AG08395 (cell line): ENCODE measurements at places on chromosomes 3 and 15.

DNA sequence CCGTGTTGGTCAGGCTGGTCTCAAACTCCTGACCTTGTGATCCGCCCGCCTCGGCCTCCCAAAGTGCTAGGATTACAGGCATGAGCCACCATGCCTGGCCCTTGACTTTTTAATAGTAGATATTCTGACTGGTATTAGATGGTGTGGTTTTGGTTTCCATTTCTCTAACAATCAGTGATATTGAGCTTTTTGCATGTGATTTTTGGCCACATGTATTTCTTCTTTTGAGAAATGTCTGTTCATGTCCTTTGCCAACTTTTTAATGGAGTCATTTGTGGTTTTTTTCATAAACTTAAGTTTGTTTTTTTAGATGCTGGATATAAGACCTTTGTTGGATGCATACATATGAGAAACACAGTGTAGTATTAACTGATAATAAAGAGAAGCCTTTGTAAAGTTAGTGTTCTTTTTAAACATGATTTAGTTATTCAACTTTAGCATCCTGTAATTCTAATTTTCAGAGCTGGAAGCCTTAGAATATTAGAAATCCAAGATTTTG lies 280.8 kb downstream of the RBMS3 start:
- DNase-seq = no peak

DNA sequence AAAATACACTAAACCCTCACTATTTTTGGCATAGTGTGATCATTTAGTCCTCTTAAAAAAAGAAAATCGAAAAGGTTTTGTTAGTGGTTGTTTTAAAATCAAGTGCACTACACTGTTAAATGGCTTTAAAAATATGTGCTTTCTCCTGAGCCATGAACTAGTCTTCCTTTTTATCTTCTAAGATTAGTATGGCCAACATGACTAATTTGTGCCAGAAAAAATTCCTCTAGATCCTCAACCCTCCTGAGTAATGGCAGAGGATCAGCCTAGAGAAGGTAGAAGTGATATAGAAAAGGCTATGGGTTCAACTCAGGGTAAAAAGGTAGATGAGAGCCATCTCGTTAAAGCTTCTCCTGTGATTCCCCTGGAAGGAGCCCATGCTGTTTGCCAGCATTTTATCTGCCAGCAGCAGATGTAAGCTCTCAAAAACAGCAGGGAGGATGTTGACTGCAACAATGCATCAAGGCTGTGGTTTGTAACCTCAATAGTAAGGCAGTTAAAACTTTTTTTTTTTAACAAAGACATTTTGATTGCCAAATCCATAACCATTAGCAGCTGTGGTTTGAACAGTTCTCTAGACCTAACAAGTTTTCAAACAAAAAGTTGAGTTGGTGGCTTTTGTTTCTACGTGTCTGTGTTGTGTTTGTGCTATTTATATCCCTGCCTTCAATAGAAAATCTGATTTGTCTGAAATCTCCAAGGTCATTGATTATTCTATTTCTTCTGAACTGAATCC lies 30.2 kb upstream of the ZNF609 start:
- DNase-seq = peak; percentile 84

- no peak for DNase-seq
Observed at GRCh38 chr3:140019946-140020345, 85.0 kb downstream of the CLSTN2 start.

DNA sequence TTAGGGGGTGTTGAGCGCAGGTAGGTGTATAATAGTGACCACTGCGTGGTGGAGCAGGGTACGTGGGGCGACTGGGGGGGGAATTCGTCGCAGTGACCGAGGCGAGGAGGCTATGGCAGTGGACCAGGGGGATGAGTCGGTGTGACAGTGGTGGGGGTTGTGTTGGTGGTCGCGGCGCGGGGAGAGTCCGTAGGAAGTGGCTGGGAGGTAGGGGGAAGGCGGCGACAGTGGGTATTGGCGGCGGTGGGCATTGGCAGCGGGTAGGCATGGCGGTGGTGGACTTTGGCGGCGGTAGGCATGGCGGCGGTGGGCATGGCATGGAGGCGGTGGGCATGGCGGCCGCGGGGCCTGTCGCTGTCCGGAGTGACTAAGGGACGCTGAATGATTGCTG lies 739 bp downstream of the SNRPN start:
- no peak for DNase-seq

DNA sequence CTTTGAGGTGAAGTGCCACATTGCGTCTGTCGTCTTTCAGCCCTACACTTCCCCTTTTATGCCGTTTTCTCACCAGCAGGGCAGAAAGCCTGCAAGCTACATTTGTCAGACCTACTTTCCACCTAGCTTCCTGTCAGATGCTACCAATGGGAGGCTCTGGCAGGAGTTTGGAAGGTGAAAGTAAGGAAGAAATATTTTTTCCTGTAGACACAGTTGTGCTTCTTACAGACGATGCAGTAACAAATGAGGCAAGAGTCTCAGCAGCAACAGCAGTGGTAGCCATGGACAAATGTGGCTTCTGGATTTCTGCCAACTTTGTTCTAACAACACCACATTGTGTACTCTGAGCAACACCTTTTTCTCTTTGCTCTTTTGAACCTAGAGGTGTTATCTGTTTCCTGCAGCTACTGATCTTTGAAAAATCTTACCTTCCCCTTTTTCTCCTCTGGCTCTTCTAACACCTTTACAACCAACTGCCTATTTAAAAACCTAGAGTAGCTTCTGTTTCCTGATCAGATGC lies 70.6 kb upstream of the STT3B start:
- no peak for DNase-seq

GRCh38 chr3:126636436-126636835 lies 18.5 kb downstream of the TXNRD3 start:
- no peak for DNase-seq

DNA sequence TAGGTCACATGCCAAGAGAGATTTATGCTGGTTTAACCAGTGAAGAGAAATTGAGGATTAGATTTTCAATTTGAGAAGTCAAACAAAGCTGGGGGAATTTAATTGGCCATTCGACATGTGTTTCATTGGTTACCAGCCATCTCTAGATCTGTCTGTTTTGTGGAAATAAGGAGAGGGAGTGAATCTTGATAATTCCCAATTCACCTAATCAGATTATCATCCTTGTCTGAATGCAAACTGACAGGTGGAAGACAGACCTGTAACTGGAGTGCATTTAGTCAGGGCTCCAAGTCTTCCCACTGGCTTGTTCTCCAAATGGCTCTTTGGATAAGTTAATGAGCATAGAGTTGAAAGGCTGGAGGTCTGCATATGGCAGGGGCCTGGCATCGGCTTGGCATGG lies 1049.3 kb downstream of the NTRK3 start:
- no peak for DNase-seq

DNA sequence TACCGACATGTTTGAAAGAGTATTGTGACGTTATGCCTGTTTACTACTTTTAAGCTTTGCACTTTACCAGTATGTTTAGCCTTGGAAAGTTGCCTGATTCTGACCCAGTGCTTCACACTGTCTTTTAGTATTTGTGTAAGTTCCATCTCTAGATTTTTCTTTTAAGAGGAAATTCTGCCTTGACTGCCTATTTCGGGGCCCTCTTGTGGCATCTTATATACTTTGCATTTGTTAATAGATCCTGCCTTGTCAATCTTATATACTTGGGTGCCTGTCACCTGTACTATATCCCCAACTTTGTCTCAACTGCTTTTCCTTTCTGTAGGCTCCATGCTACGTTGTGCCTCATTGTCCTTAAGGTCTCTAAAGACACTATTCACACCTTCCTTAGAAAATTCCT lies 244.6 kb downstream of the STXBP5L start:
- DNase-seq = no peak

- DNase-seq = peak; percentile 25
Observed at GRCh38 chr3:127135241-127136023, 57.5 kb upstream of the PRR23E start.

DNA sequence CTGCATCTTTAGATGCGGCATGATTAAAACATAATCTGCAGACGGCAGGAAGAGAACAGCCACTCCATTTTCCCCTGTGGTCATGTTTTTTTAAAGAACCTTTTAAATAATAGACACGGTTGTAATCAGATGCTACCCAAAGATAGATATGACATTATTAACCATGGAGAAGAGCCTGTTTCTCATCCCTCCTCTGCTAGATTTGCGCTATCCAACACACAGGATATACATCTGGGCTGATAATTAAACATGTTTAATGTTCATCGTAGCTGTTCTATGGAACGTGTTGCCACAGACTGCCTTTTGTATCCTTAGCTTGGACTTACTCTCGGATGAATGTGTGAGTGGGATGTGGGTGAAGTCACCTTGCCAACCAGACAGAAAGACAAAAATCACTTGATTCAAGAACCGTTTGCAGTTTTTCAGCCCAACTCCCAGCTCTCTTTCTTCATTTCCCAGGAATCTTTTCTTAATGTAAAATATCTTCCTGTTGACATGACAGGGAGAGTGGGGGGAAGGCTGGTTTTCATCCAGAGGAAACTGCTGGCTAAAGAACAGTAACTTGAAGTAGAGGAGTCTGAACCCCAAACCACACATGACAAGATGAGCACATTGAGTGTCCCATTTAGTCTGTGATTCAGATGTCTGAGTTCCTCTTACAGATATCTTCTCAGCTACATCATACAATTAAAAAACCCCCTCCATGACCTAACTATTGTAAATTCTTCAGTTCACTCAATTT lies 118.6 kb upstream of the PRICKLE2 start:
- DNase-seq = peak; percentile 24

DNA sequence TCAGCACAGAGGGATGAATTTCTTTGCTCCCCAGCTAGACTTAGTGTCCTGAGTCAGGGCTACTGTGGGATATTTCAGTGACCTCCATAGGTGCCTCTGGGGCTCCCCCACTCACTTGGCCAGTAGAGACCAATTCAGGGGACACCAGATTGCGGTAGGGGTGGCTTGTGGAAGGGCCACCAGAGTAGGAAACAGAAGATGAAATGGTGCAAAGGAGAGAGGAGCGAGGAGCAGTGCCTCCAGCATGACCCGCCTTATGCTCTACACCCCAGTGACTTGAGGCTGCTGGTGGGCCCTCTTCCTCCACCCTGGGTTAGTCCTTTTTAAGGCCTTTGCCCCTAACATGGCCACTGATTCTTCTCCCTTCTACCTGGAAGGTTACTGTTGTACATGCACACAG lies 2.5 kb downstream of the AEN start:
- no peak for DNase-seq

GRCh38 chr3:107578523-107578922 lies 55.8 kb downstream of the BBX start:
- DNase-seq = no peak

DNA sequence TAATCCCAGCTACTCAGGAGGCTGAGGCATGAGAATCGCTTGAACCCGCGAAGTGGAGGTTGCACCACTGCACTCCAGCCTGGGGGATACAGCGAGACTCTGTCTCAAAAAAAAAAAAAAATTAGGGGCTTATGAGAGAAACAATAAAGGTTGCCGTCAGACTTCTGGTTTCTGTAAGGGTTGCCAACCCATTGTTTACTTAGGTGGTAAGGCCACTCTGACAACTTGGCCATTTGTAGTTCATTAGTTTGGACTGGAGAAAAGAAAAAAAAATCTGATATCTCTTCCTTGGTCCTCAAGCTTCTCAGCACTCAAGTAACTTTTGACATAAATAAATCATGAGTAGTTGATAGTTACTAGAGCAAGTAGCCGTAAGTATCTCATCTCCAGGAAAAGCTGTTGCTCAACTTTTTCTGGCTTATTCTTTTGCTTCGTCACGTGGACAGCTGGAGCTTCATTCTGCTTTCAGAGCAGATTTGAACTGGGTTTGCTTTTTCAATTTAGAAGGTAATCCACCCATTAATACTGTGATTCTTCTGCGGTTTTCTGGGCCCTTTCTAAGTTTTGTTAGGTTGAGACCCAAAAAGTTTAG lies 9.4 kb downstream of the SNX1 start:
- peak; percentile 61 for DNase-seq

DNA sequence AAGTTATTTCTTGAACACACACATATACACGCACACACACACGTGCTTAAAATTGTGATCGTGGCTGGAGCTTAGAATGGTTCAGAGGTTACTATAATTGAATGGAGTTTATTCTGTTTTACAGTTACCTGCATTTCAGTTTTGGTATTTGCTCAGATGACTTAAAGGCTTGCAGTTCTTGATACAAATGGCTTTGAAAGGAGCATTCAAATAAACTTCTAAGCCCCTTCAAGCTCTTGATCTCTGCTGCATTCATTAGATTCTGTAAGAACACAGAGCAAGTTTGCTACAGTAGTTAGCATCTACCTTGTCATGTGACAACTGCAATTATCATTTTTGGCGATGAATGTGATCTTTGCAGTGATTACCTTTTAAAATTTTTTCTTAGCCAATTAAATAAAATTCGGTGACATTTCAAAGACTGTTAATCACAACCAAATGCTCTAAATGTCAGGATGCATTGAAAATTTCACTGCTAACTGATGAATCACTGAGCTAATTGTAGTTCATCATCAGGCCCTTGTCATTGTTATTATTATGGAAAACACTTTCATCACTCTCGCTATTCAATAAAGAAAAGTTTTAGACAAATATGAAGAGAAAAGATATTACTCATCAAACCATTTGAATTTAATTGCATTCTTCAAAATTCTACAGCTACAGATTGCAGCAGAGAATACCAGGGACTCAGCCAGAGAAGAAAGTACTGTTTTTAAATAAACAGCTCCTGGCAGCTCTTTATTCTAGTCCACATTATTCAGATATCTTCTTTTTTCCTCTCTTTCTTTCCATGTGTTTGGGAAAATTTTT lies 296.1 kb downstream of the LRTM1 start:
- DNase-seq = no peak

DNA sequence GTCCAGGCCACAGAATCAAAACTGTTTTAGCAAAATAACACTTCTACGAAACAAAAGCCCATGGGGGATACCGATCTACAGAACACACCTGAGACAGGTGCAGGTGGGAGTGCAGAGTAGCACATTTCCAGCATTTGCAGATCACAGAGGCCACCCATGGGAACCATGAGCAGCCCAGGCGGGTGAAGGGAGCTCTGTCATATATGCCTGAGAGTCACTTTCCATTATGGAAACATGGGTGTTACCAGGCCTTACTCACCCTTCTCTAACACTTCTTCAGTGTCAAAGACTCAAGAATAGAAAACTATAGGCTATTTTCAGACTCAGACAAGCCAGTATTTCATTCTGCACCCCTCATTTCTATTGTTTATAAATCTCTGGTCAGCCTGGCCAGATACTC lies 3.5 kb downstream of the PLA1A start:
- DNase-seq = no peak

GRCh38 chr3:8220291-8220690 lies 281.3 kb upstream of the LMCD1 start:
- DNase-seq = no peak

DNA sequence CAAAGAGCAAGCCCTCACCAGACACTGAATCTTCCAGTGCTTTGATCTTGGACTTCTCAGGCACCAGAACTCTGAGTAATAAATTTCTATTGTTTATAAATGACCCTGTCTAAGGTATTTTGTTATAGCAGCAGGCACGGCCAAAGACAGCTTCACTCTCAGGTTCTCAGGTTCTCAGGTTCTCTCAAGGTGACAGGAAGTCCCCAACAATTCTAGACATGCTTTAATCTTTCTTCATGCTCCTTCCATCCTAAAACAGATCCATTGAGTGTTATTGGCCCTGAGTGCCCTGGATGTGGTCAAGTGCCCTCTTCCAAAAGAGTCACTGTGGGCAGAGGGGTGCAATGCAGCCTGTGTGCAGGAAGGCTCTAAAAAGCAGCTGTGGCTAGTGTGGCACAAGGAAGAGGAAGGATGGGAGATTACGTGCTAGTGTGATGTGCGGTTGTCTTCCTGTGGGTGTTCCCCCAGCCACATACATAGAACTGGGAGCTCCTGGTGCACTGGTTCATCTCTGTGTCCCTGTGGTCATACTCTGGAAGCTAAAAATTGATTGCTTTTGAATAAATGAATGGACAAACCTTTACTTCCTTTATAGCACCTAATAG lies 11.0 kb upstream of the RAB7A start:
- no peak for DNase-seq
